ENCODE measurements at places on chromosomes 3 and 15. TPM values are rescaled to one million over a fixed set of nuclear protein-coding genes. Genes with fewer than 3 reads are reported as not detected.

DNA sequence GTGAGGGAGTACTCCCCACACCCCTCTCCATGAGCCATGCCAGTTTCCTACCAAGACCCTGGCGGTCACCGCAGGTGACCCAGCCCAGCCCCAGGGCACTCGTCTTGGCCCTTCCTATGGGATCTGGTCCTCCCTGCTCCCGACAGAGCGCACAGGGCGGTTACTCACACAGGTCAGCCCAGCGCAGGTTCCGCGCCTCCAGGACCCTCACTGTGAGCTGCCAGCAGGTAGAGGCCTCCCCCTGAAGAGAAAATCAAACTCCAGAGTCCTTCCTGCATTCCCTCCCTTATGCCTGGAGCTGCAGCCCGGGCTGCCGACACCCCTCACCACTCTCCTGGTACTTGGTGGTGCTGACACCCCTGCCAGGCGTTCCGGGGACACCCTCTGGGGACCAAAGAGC lies 6.9 kb downstream of the PLA2G4D start:
- peaks cover 16% of the 10 kb centered on the region for H3K27me3 ChIP-seq
- H3K27ac ChIP-seq: no peak overlapping the region
- H3K36me3 ChIP-seq: no peaks in the 10 kb centered on the region

DNA sequence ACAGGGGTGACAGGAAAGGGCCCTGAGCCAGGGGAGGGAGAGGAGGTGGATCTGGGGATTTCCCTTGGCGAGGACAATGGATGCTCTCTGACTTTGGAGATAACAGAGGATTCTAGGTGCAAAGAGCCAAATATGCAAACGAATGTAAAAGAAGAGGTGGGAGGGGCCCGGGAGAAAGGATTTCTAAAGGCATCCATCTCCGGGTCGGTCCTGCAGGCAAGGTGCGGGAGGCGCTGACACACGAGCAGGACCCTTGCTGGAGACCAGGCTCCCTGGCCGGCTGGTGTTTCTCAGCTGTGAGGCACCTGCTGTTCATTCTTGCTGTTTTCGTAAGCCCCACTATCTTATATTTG lies 115.2 kb upstream of the TLE3 start:
- no peaks in the 10 kb centered on the region for H3K36me3 ChIP-seq
- H3K27ac ChIP-seq: no peak overlapping the region
- DNase-seq: no peak

DNA sequence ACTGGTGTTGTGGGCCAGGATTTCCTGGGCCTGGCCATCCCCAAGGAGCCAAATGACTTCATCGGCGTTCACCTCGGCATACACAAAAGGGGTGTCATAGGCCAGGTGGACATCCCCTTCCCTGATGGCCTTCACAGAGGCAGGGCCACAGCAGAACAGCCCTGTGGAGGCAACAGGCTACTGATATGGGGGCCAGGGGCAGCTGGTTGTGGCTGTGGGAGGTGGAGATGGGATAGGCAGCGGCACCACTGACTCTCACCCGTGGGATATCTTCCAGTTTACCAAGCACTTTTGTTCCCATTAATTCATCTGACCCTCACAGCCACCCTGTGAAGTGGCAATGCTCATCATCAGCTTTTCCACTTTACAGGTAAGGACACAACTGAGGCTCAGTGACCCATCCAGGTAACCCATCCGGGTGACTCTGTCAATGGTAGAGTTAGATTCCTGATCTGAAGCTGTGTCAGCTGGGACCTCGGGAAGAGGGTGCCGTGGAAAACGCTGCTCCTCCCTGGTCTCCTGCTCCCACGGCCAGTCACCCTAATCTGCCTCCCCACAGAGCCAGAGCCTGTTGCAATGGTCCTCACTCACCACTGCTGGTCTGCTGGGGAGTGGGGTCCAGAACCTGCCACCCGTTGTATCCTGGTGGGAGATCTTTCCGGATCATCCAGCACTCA lies 15.3 kb upstream of the TGM5 start:
- no peak overlapping the region for H3K4me3 ChIP-seq
- DNase-seq: no peak
- H3K27me3 ChIP-seq: no peaks in the 10 kb centered on the region
- H3K4me1 ChIP-seq: peaks cover 7% of the 10 kb centered on the region
- no peaks in the 10 kb centered on the region for H3K36me3 ChIP-seq

DNA sequence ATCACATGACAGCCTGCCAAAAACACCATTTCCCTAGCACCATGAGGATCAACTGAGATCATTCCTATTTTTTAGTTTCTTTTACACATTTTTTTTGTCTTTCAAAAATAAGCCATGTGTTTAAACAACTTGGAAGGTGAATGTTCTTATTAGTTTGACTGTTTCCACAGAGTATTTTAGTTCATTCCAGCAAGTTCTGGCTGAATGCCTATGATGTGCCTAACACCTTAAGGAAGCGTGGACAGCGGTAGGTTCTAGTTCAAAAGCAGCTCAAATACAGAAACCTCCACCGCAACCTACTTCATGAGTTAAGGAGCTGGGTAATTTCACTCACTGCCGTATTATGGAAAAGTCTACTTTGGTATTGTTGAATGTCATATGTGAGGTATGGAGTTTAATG lies 101.3 kb upstream of the ADAMTS9 start:
- H3K36me3 ChIP-seq: no peaks in the 10 kb centered on the region
- H3K27me3 ChIP-seq: no peaks in the 10 kb centered on the region
- H3K27ac ChIP-seq: no peak overlapping the region

ROPN1 gene
- total RNA-seq: not detected

DNA sequence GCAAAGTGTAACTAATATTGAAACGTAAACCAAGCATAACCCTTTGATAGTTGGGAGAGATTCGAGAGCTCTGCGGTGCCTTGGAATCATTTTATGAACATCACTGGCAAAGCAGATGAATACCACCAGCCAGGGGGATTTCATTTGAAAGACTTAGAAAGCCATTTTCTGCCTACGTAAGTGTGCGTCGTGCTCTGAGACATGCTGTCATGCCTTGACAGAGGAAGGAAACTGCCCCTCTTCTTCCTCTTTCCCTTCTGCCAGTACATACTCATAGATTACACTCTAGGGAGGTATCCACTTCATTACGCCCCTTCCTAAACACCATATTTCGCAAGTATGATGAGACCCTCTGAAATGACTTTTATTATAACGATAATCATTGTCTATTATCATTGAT lies 3.3 kb upstream of the MTHFS start:
- peaks cover 60% of the 10 kb centered on the region for H3K4me1 ChIP-seq
- H3K27ac ChIP-seq: peak overlapping the region; percentile 5
- H3K4me3 ChIP-seq: peak overlapping the region; percentile 13
- no peaks in the 10 kb centered on the region for H3K27me3 ChIP-seq

STRC gene
- 3.3 TPM for total RNA-seq

DNA sequence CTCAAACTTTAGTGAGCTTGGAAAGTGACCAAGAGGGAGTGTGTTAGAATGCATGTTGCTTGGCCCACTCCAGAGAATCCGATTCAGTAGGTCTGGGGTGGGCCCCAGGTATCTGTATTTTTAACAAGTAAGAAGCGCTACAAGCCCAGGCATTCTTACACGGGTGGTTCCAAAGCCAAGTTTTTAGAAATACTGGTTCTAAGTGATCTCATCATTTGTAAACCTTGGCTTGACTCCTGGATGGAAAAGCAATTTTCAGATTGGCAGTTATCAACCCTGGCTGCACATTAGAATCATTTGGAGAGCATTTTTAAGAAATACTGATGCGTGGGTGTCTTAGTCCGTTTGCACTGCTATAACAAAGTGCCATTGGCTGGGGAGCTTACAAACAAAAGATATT lies 27.3 kb upstream of the ST8SIA2 start:
- no peak overlapping the region for H3K4me3 ChIP-seq
- no peak overlapping the region for H3K27ac ChIP-seq
- H3K27me3 ChIP-seq: peaks cover 6% of the 10 kb centered on the region
- no peak for DNase-seq

DNA sequence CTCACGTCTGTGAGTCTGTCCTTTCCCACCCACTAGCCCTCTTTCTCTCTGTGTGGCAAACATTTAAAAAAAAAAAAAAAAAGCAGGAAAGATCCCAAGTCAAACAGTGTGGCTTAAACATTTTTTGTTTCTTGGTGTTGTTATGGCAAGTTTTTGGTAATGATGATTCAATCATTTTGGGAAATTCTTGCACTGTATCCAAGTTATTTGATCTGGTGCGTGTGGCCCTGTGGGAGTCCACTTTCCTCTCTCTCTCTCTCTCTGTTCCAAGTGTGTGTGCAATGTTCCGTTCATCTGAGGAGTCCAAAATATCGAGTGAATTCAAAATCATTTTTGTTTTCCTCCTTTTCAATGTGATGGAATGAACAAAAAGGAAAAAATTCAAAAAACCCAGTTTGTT lies 97.7 kb downstream of the GAP43 start:
- peaks cover 33% of the 10 kb centered on the region for H3K27me3 ChIP-seq
- no peaks in the 10 kb centered on the region for H3K36me3 ChIP-seq
- no peak for DNase-seq
- no peak overlapping the region for H3K4me3 ChIP-seq

NR2E3 gene
- total RNA-seq: not detected

GRCh38 chr3:146189519-146190173 lies 28.7 kb upstream of the PLOD2 start:
- H3K4me1 ChIP-seq: peaks cover 5% of the 10 kb centered on the region
- H3K27me3 ChIP-seq: no peaks in the 10 kb centered on the region
- H3K4me3 ChIP-seq: no peak overlapping the region
- DNase-seq: no peak

Data from activated T-cell treated with anti-CD3 and anti-CD28 coated beads, Interleukin-2, amount 50 U/mL, for 72 hours (primary cell).